ENCODE measurements at places on chromosomes 11 and 22.

DNA sequence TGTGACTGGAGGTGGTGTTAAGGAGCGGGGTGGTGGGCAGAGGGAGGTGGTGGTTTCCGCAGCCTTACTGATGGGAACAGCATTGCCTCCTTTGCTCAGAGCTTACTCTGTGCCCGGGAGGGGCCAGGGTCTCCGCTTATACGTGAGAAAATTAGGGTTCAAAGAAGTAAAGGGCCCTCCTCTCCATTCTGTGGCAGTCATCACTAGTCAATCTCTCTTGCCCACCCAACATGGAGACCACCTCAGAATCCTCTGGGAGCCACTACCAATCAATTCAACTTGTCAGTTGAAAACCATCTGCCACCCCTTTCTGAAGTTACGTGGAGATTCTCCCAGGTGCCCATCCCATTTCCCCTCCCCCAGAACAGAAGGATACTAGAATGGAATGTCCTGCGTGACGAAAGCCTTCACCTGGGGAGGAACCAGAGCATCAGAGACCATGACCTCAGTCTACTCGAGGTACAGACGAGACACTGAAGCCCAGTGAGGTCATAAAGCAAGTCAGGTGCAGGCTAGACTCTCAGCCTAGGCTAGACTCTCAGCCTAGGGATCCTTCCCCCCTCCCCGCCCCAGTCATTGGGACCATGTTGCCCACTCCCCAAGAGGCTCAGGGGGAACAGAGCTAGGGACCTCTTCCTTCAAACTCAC lies 2.0 kb downstream of the SELENOM start:
- no peak for DNase-seq

- DNase-seq = no peak
Measured at GRCh38 chr11:79342236-79342635, 98.6 kb downstream of the TENM4 start.

GRCh38 chr11:1931341-1932104 lies 12.0 kb downstream of the TNNT3 start:
- DNase-seq = no peak

DNA sequence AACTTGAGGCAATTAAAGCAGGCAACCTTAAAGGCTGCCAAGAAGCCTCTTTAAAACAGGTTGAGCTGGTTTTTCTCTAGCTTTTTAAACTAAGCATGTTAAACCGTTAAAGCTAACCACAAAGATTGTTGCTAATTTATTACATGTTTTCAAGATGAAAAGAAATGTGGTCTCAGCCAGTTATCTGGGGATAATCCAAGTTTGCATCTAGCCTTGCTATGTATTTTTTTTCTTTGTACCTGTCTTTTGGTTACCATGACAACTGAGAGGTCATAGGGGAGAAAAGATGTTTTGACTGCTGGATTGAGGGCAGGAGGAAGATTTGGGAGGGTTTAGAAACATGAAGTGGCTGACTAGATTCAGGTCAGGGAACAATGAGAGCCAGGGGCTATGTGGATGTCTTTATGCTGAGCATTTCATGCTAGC lies 19.2 kb upstream of the PGM2L1 start:
- DNase-seq = no peak

DNA sequence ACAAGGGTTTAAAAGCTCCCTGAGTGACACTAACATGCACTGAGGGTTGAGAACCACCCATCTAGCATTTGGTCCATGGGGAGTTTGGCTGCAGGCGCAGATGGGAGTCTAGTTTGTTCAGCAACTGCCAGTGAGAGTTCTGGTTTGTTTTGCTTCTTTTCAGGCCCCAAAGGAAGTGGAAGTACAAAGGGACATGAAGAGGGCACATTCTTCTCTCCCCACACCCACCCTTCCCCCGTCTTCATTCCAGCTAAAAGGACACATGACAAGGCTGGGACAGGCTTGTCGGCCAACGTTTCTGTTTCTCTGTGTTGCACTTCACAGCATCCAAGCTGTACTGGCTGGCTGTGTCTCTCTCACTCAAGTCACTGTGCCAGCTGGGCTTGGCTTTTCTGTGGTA lies 8.2 kb upstream of the ENDOD1 start:
- DNase-seq = no peak

- no peak for DNase-seq
Measured at GRCh38 chr11:2883979-2884815, 1.4 kb downstream of the CDKN1C start.

GRCh38 chr22:48477031-48477721 lies 1350.5 kb downstream of the BRD1 start:
- DNase-seq = no peak

- no peak for DNase-seq
Measured at GRCh38 chr11:118210323-118210722, 14.5 kb downstream of the JAML start.

DNA sequence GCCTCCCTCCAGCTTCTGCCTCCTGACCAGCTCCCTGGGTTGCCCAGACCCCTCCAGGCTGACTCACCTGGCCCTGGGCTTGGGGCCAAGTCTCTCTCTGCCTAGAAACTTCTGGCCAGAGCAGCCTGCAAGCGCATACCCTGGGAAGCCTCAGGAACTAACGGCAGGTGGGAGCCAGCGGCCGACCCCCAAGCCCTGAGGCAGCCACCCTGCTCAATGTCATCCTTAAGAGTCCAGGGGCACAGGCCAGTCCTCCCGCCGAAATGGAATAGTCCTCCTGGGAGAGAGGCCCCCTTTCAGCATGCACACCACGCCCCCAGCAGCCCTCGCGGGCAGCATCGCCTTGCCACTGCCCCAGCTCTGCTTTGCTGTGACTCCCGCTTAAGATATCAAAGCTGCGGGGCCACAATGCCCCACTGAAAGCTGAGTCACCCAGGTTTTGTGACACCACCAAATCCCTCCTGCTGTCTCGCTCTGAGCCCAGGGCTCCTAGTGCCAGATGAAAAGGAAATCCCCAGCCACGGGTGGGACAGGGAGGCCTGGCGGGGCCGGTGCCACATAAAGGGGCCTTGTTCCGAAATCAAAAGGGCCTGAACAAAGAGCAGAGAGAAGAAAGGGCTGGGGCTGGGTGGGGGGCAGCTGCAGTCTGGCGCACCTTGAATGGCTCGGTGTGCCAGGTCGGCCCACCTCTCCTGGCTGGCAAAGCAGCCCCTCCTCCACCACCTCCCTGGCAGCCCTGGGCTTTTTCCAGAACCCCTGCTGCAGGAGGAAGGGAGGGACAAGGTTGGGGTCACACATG lies 21.4 kb upstream of the FGF3 start:
- DNase-seq = no peak

DNA sequence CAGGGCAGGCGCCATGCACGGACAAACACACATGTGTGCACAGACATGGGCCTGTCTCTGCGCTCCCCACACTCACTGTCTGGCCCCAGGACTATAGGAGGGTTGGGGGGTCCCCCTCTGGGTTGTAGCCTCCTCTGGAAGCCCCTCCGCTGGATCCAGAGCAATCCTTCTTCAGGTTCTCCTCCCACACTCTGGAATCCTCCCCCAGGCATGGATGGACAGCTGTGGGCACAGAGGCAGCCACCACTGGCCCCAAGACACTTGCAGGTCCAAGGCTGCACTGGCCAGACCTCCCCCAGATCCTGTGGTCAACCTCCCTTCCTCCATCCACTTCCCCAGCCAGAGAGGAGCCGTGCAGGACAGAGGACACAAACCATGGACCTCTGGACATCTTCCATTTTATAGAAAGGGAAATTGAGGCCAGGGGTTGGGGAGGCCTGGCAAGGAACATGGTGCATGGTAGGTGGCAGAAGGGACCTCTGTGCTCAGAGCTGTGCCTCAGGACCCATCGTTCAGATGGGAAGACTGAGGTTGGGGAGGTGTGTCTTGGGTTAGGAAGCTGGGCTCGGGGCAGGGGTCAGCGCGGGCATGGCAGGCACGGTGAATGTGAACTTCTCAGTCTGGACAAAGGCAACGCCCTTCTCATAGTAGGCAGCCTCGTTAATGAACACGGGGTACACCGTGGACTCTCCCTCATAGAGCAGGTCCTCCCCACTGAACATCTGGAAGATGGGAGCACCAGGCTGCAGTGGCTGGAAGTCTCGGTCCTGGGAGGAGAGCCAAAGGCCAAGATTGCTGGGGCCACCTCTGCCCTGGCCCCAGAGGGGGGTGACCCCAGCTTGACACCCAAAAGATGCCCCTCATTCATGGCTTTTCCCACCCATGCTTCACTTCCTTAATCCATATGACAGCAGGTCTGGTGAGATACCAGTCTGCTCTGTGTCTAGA lies 2.9 kb upstream of the TBX10 start:
- DNase-seq = no peak

DNA sequence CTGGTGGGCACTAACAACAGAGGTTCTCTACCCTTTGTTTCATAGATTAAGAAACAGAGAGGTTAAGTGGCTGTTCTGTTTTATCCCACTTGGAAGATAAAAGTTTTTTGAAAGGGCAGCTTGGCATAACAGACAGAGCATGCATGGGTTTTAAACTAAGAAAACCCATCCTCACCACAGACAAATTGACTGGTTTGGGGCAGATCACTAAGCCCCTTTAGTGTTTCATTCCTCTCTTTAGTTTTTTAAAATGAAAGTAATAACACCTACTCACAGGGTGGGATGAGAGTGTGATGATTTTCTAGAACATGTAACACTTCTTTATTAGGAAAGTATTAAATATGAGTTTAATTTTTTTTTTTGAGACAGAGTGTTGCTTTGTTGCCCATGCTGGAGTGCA lies 12.3 kb upstream of the RRAS2 start:
- no peak for DNase-seq

GRCh38 chr22:49136041-49136815 lies 691.4 kb downstream of the BRD1 start:
- DNase-seq = no peak

DNA sequence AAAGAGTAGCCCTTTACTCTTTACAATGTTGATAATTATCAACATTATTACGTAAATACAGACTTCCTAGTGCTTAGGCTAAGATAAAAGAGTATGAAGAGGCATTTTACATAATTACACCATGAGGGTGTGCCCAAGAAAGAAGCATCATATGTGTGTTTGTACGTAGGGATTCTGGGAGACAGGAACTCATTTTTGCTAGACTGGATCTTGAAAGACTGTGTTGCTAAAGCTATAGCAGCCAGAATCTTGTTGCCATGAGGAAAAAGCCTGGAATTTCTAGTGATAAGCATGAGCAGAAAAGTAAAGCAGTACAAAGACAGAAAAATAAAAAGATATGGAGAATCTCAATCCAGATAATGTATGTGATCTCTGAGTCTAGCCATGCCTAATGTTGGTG lies 72.1 kb downstream of the JRKL start:
- no peak for DNase-seq

GRCh38 chr11:104700609-104701008 lies 197.7 kb downstream of the CASP12 start:
- no peak for DNase-seq

GRCh38 chr11:118715837-118716260 lies 36.4 kb upstream of the TREH start:
- DNase-seq = no peak

DNA sequence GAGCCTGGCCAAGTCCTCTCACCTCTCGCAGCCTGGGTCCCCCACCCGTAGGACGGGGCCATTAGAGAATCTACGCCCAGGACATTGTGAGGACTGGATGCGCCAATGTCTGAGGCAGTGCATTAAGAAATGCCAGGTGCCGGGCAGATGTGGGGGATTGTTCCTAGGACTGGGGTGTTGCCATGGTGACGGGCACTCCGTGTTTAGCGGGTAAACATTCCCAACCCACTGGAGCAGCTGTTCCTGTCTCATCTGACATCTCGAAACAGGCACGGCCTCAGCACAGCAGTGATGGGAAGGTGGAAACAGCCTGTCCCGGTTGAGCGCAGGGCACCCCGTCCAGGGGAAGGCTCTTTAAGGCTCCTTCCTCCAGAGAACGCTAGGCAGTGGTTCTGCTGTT lies 99.6 kb upstream of the RTL6 start:
- DNase-seq = no peak

DNA sequence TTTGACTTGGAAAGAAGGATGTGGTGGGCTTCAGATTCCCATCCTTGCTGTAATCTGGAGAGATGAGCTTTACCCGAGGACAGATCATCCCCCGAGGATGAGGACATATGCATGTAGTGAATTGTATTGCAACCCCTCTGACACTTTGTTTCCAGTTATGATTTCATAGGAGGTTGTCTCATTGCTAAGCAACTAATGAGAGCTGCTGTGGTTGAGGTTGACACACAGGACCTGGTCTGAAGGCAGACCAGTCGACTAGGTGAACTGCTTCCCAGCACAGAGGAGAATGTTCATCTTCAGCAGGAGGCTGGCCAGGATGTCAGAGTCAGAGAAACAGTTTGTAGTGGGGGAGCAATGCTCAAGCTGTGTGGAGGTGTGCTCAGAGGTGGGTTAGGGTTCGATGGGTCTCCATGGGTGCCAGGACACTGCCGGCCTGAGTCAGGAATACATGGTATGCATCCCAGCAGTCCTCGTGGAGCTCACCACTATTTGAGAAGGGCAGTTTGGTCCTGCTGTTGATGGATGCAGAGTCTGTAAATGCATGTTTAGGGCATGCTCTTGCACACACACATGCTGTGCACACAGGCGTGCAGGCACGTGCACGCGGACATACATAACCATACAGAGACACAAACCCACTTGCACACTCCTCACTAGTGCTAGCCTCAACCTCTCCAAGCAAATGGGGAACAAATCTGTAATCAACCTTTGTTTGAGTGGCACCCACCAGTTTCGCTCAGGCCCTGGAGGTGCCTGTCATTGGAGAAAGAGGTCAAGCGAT lies 153.7 kb downstream of the TBC1D22A start:
- no peak for DNase-seq

DNA sequence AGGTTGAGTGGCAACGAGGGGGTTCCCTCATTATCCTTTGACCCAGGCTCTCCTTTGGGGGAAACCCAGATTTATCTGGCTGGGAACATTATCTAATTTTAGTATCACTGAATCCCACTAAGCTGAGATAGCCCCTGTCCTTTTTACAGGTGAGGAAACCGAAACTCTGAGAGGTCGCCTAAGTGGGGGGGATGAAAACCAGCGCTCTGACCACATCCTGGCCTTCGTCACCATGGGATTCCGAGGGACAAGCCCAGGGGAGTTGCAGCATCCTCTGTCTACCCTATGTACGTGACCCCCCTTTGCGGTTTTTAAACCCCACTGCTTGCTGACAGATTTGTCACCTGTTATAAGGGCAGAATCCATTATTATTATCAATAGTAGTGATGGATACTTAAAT lies 61.0 kb downstream of the ISX start:
- no peak for DNase-seq

DNA sequence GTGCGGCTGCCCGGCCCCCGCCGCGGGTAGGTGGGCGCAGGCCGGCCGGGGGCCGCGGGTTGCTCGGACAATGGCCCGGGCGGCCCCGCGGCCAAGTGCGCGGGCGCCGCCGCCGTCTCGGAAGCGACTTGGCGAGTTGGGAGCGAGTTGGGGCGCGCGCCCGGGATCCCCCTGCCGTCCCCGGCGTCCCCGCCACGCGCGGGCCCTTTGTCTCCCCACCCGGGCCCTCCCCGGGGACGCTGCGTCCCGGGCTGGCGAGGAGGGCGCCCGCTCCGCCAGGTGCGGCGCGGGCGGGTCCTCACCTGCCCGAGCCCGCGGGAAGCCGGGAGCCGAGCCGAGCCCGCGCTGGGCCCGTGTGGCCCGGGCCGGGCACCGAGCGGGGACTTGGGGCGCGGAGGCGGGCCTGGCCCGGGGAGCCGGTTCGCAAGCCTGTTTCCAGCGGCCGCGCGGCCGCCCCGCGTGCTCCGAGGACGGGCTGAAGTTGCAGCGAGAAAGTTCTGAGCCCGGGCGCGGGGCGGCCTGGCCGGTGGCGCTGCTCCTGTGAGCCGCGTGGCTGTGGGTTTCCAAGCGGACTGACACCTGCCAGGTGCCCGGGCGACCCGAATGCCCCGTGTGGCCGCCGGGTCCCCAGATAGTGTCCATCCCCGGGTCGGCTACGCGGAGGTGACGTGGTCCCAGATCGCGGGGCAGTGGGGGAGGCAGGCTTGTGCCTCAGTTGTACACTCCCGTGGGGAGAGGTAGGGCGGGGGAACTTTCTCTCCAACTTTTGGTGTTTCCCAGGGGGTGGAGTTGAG lies 586 bp downstream of the LRP5 start:
- no peak for DNase-seq

All from activated T-helper 1 cell treated with Interleukin-2 at 50 U/mL for 16 hours (primary cell).